Stimulated activated CD8-positive, alpha-beta memory T cell treated with anti-CD3 and anti-CD28 coated beads, Interleukin-15, amount 100 ng/mL, for 1 hour (primary cell): ENCODE measurements at places on chromosomes 3 and 15.

DNA sequence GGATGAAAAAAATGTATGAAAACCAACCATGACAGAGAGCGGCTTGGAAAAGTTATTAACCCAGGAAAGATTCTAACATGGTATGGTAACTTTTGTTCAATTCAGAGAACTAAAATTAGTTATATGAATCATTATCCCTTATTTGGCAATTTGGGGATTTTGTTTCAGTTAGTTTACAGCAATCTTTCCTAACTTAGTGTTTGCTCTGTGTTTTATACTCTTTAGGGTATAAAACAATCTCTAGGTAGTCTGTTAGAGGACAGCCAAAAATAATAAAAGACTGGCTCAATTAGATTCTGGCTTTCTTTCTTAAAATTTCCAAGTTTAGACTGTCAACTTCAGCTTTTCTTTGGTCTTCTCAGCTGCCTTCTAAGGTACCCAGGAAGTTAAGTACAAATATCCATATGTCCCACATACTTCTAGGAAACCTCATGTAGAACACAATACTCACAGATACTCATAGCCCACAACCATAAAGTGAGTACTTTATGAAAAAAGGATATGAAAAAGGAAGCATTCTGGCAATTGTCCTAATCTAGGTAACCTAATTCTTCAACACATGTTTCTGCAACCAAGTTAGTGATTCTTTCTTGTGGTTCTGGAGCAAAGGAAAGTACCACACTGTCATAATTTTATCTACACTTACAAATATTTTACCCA, 849.3 kb downstream of the ROBO1 start:
- DNase-seq = no peak

DNA sequence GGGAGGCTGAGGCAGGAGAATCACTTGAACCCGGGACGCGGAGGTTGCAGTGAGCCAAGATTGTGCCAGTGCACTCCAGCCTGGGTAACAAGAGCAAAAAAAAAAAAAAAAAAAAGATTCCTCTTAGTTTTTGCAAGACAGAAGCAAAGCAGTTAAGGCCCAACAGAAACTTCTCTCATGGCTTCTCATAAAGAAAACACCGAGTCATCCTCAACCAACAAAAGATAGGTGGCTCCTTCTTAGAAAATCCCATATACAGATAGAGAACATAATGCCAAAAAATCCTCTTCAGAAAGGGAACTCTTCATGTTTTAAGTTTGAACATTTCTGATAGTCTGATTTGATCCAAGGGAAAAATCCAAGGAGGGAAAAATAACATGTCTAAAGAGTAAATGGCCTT, 12.5 kb upstream of the SKIL start:
- DNase-seq = no peak

GRCh38 chr15:42619656-42620371, 44.4 kb downstream of the STARD9 start:
- no peak for DNase-seq

- DNase-seq = no peak
Observed at GRCh38 chr15:40407330-40407990, 1.9 kb downstream of the IVD start.

GRCh38 chr3:25593001-25593400, 71.7 kb downstream of the TOP2B start:
- no peak for DNase-seq

DNA sequence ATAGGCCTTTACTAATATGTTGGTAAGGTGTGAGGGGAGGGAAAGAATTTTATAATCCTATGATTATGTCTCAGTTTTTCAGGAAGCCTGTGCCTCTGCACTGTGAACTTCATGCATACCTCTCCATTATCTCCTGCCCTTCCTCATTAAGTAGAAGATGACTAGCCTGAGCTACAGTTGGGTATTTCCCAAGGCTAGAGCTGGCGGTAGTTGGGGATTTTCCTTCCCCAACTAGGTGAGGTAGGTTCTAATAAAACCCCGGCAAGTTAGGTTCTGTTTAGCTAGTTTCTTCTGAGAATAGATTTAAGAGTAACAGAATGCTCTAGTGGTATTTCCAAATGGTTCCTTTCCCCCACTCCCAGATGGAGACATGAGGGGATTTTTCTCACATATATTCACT, 414.5 kb downstream of the GRM7 start:
- DNase-seq = no peak

DNA sequence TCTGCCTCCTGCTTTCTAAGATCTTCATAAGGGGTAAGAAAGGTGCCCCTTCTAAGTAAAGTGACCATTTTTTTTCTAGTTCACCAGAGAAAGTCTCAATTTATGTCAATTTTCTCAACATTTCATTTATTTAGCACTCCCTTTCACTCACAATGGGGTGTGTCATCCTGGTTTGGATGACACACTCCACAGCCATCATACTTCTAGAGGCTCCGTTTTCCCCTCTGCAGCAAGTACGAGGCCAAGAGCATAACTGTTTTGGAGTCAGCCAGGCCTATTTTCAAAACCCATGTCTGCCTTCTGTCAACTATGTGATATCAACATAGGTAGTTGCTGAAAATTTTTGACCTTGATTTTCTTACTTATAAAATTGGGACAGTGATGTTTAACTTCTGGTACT, 703.2 kb downstream of the NLGN1 start:
- no peak for DNase-seq

- DNase-seq = no peak
Observed at GRCh38 chr15:92845126-92845508, 55.0 kb upstream of the CHD2 start.

GRCh38 chr3:58206406-58207011, 4.3 kb downstream of the DNASE1L3 start:
- DNase-seq = no peak

- DNase-seq = no peak
Observed at GRCh38 chr3:190266913-190267290, 55.3 kb downstream of the CLDN1 start.
